ENCODE measurements at places on chromosomes 12 and 14.

DNA sequence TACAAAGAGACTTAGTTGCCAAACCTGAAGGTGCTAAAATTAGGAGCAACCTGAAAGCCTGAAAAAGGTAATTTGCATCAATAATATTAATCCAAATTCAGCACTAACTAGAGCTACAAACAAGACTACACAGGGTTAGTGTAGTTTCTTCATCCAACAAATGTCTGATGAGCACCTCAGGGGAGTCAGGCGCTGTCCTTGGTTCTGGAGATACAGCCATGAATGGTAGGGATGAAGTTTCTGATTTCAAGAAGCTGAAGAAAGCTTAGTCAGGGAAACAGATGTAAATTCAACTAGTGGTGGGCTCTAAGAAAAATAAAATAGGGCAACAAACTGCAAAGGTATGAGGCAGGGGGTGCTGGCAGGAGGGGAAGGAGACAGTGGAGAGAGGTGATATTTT, 266.3 kb downstream of the GLT1D1 start:
- no peak for DNase-seq

- no peak for DNase-seq
These were observed 170.0 kb downstream of the BCL11B start for GRCh38 chr14:99101855-99102461.

DNA sequence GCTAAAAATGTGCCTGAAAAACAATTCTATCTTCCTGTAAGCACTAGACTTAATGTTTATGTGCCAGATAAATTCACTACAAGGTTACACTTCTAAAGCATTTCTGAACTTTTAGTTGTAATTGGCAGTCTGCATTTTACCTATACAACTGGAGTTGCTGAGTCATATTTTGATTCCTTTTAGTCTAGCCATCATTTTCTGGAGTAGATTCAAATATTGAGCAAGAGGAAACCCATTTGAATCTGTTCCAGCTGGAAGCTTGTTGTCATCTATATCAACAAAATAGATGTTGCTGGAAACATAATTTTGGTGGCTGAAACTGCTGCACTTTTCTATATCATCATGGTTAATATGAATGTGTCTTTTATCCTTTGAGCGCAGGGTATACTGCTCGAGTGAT, 122.2 kb upstream of the CCDC175 start:
- no peak for DNase-seq

- DNase-seq: no peak
These were observed 174.2 kb upstream of the SLC38A2 start for GRCh38 chr12:46546634-46547273.
